Stimulated activated CD8-positive, alpha-beta memory T cell treated with anti-CD3 and anti-CD28 coated beads, Interleukin-7, amount 100 ng/mL, for 48 hours (primary cell): ENCODE measurements at places on chromosomes 4 and X.

DNA sequence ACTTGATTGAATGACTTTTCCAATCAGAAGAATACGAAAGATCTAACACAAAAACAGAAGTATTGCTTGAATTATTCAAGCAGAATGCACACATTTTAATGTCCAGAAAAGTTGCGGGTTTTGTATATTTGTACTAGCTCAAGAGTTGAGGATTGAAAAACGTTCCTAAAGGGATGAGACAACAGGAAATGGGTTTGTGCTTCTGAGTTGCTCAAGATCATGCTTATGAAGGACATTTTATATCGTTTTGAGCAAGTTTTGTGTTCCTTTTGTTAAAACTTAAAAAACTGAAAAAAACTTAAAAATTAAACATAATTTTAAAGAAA, 353 bp upstream of the SMIM10 start:
- DNase-seq, result no peak

DNA sequence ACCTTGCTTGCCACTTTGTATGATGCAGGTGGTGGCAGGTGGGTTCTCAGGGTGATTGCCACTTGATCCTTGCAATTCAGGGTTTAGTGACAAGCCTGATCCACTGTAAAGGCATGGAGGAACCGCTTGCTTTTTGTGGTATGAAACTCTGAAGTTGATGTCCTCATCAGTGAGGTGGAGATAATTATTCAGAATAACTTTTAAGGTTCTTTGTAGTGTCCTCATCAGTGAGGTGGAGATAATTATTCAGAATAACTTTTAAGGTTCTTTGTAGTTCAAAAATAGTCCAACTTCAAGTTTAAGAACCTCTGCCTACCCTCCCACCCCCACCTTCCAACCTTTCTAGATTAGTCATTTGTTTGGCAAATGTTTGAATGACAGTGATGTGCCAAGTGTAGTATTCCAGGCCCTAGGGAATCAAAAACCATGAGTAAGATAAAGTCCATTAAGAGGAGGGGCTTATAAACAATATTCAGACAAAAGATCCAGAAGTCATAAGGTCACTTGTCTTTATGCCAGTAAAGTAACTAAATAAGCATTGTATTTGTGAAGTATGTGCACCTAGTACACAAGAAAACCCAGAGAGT, 51.2 kb downstream of the DCUN1D4 start:
- no peak for DNase-seq

- DNase-seq, result no peak
These were observed 76.0 kb downstream of the ABLIM2 start for GRCh38 chr4:8082517-8083055.

DNA sequence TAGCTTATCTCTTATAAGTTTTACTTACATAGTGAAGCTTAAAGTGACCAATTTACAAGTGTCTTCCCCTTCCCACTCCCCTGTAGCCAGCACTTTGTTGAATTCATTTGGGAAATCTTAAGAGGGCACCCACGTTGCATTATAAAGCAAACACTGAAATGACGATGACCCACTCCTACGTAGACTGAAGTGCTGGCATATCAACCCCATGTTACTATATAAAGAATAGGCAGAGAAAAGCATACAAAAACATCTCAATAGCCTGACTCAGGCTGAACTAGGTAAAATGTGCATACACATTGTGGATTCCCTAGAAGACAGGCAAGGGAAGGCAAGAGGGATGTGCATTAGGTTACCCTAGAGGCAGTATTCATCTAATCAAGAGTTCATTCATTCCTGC, 313.4 kb downstream of the TENM3 start:
- no peak for DNase-seq

- DNase-seq, result no peak
These were observed 777.8 kb upstream of the FRG1 start for GRCh38 chr4:189162888-189163287.

GRCh38 chrX:140710710-140711109, 1.2 kb downstream of the LINC00632 start:
- no peak for DNase-seq

- DNase-seq, result no peak
These were observed 1353.4 kb downstream of the FSTL5 start for GRCh38 chr4:160810424-160810823.

- no peak for DNase-seq
These were observed 2.6 kb downstream of the COX18 start for GRCh38 chr4:73066928-73067327.

DNA sequence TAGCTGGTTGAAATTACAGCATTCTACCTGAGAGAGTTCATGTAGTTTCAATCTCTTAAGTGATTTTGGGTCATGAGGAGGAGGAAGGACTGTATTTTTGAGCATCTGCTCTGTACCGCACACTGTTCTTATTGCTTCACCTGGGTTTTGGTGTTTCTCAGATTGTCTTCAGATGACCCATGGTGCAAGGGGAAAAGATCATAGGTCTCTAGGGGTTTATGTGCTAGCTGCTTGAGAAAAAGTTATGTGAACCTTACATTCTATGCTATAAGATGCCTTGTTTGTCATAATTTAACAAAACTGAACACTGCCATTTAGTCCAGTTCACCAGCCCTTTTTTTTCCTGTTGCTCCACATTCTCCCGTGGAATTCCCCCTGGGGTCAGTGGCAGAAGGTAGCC, 60.4 kb downstream of the PDK3 start:
- no peak for DNase-seq

GRCh38 chr4:113593400-113594230, 167.9 kb downstream of the CAMK2D start:
- no peak for DNase-seq

GRCh38 chrX:39877905-39878304, 219.9 kb downstream of the BCOR start:
- no peak for DNase-seq

DNA sequence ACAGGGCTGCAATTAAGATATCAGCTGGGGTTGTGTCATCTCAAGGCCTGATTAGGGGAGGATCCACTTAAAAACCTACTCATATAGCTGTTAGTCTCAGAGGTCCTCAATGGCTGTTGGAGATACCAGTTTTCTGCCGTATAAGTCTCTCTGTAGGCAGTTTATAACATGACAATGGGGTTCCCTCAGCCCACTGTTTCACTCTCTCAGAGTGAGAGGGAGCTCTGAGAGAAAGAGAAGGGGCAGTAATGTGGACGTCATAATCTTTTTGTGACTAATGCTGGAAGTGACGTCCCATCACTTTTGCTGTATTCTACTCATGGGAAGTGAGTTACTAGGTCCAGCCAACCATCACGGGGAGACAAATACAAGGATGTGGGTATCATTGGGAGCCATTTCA, 70.3 kb downstream of the STIM2 start:
- DNase-seq, result no peak

DNA sequence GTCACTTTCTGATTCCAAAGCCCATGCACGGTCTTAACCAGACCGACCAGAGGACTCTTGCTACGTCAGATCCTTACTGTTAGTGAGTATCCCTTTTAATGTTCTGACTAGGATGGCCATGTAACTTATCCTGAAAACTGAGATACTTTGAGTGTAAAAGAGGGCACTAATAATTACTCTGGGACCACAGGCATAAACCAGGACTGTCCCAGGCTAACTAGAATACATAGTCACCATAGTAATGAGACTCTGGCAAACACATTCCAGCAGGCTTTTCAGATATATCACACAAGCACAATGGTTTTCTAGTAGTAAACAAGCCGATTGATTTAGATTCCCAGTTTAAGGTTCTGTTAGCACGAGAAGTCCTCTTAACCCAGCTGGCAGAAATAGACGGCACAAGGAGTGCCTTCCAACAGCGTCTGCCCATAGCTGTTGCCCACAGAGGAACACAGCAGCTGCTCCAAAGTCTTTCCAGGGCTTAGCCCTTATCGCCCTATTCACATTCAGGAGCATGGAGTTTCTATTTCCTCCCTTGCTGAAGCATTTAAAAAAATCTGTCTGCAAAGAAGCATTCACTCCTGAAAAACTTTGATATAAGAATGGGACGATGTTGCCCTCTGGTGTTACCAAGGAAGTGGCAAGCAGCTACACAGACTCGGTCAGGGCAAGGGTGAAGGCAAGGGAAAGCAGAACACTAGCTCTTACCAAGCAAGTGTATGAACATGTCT, 92.4 kb downstream of the CXCL13 start:
- no peak for DNase-seq

GRCh38 chrX:13055486-13055885, 11.1 kb upstream of the FAM9C start:
- no peak for DNase-seq

GRCh38 chr4:6523251-6523650, 50.8 kb upstream of the PPP2R2C start:
- no peak for DNase-seq

DNA sequence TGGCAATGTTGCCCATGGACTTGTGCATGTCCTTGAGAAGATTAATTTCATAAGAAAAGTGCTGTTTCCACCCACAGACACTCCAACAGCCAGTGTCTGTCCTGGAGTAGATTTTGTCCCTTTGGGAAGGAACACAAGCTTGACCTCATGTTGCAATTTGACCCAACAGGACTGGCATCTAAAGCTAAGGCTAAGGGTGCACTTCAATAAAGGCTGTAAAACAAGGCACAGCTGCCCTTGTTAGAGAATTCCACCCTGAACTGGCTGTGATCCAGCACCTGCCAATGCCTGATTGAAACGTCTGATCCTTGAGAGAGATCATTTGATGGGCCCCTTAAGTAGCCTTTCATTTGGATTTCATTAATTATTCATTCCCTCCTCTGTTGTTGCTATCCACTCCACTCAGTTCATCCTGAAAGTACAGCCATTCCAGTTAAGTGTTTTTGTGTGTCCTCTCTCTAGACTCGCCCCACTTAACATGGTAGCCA, 56.2 kb downstream of the CD99L2 start:
- DNase-seq, result no peak

DNA sequence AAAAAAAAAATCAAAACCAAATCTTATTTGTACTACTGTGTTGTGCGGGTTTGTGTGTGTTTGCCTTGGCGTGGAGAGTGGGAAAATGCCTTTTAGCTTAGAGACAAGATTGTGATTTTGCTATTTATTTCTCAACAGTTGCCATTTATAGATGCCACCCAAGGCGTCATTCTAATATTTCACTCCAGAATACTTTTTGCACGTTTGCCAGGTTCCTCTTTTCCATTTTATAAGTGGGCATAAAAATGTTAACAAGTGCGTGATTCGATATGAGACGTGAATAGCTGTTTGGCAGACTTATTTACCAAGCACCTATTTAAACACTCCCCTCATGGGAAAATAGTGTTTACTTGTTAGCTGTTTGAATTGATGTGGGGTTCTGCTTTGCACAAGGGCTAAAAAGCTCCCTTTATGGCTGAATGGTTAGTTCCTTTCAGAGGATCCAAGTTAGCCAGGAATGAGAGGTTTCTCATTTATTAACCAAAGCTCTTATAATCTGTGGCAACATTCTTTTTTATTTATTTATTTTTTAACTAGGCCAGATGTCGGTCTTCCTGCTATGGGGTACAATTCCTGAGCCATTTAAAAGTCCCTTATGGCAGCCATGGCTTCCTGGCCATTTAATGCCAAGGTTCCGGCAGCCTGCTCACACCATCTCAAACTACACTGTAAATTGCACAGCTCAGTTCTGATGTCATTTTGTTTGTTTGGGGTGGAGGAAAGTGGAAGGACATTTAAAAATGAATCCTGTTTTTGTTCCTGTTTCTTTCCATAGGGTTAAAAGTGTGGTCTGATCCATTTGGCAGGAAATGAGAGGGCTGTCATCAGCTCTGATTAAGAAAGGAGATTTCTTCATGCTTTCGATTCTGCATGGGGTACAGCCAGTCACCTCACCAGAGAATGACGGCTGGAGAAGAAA, 14.6 kb downstream of the SMIM20 start:
- no peak for DNase-seq

DNA sequence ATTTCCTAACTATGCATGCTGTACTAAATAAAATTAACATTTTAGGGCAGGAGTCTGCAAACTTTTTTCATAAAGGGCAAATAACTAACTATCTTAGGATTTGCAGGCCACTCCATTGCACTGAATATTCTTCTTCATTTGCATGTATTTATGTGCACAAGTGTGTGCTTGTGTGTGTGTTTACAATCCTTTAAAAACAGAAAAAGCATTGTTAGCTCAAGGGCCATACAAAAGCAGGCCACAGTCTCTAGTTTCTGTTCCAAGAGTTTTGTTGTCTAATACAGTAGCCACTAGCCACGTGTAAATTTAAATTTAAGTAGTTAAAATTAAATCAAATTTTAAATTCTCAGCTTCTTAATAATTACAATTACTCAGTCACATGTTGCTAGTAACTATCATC, 621.8 kb downstream of the TMA16 start:
- no peak for DNase-seq

DNA sequence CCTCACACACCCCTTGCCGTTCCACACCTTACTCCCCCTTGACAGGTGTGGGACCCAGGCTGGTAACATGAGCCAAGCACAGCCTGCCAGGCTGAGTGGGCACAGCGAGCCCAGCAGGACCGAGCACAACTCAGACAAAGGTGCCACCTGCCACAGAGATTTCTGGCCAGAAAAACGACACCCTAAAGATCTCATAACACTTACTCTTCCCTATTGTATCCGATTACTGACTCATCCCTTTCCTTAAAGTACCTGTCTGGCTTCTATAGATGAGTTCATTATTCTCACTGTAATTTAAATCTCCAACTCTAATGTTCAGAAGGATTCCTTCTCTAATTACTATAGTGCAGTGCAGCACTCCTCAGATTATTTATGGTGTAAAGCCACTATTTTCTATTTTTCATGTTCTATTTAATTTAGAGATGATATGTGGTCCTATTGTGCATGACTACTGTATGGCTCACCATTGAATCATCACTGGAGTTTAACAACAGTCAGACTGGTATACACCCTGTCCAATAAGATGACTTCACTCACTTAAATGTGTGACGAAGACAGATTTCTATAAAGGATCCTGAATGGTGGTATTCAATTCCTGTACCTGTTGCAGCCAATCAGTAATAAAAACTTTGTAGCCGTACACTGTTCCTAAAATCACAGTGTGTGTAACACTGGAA, 7.6 kb upstream of the SYTL5 start:
- DNase-seq, result no peak

DNA sequence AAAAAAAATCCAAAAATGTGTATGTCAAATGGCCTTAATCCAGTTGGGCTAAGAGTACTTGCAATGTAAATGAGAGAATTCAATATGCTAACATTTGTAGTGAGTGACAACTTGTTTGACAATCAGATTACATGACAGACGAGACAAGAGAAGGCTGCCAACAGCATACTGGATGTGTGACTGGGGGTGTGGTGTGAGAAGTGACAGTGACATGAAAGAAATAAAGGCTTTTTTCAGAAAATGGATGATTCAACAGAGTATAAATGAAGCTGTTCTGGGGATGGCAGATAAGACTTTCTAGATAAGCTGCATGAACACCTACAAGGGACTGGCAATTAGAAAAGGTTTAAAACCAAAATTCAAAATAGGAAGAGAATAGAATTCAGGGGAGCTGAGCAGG, 143.4 kb downstream of the CENPC start:
- no peak for DNase-seq

DNA sequence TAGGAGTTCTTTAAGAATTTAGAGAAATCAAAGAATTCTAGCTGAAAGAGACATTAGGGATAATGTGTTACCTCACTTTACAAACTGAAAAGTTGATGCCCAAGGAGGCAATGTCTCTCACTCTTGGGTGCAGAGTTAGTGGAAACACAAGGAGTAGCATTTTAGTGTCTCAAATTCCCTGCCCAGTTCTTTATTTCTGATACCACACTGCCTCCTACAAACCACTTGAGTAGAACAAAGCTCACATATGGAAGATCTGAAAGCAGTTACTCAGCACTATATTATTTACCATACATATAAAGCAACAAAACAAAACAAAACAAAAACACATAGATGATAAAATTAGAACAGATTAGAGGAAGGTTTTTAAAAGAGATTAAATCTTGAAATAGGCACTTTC, 124.2 kb downstream of the REELD1 start:
- DNase-seq, result no peak
